ENCODE measurements at places on chromosomes 7 and 10.

DNA sequence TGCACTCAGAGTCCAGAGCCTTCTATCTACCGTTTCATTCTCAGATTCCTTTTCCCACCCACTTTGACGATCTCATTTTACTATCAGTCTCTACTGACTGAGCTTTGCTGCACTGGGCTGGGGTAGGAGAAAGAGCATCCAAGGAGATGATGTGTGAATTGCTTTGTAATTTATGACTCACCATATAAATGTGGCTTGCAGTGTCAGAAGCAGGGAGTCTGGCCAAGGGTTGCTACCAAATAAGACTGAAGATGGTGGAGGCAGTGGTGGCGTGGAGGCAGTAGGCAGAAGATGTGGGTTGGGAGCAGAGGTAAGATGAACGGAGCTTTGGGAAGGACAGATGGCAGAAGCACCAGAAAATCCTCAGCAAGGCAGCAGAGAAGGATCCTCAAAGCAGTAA lies 73.3 kb upstream of the AGK start:
- DNase-seq, result peak; percentile 20

- DNase-seq, result no peak
Observed at GRCh38 chr10:74745449-74745848, 81.0 kb upstream of the KAT6B start.

- DNase-seq, result no peak
Observed at GRCh38 chr10:6558759-6559461, 21.2 kb downstream of the PRKCQ start.

GRCh38 chr10:105797234-105797890 lies 1156.3 kb downstream of the SORCS3 start:
- no peak for DNase-seq

DNA sequence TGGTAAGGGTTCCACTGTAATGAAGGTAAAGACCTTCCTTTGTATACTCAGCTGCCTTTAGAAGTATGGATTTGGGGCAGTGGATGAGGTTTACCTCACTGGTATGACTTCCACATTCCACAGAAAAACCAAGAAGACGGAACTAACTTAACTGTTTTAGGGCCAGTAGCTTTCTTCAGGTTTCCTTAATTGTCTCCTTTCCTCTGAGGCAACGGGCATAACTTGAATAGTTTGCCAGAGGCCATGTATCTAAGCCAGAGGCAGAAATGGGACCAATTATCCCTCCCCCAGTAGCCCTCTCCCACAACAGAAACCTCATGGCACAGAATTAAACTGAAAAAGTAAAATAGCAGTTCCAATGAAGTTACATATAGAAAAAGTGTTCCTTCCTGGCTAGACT lies 281.7 kb downstream of the PHTF2 start:
- peak; percentile 16 for DNase-seq

Data from LHCN-M2 (cell line).